ENCODE measurements at places on chromosomes 4 and X.
A peak's percentile ranks its signal among the peaks of the same experiment; 100 is the strongest.

DNA sequence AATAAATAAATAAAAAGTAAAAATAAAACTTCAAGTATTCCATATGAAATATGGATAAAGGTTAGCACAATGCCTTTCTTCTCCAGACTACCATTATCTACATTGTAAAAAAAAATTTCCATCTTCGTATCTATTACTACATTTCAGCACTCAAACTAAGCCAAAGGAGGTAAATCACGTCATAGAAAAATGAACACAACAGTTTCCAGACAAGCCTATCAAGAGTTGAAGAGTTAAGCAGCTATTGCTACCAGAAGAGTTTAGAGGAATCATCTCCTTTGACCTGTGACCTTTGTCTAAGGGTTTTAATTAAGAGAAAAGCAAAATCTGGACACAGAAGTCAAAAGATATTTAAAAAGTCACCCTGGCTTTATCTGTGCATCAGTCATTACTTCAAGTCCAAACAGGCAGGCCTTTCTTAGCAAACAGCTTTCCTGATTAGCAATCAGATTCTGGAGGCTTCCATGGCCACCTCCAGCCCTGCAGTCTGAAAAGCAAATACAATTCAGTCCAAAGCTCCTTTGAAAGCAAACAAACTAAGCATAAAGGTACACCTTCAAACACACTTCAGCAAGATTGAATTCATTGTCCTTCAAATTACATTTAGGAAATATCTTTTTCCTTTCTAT lies 82.2 kb downstream of the APBB2 start:
- no peak for DNase-seq

GRCh38 chrX:37785569-37785968 lies 5.7 kb downstream of the CYBB start:
- DNase-seq = no peak

DNA sequence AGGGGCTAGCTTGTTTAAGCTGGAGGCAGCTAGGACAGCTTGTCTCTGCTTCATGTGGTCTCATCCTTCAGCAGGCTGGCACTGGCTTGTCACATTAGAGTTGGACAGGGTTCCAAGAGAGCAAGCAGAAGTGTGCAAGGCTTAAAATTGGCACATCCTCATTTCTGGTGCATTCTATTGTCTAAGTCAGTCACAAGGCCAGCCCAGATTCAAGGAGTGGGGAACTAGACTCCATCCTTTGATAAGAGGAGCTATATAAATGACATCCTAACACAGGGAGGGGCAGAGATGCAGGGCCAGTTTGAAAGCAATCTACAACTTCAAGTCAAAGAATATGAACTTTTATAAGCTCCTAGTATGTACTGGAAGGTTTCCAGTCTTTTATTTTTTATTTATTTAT lies 313.2 kb downstream of the PTTG2 start:
- no peak for DNase-seq

GRCh38 chr4:71107726-71108125 lies 114.3 kb downstream of the DCK start:
- no peak for DNase-seq

GRCh38 chr4:154908168-154908567 lies 127.1 kb downstream of the RBM46 start:
- no peak for DNase-seq

- peak; percentile 29 for DNase-seq
These were observed 71.8 kb downstream of the SUPT20HL2 start for GRCh38 chrX:24241822-24242648.

- DNase-seq = no peak
These were observed 33.7 kb downstream of the CD38 start for GRCh38 chr4:15811703-15812337.

- peak; percentile 23 for DNase-seq
These were observed 21.2 kb downstream of the HERC3 start for GRCh38 chr4:88613417-88613875.

GRCh38 chr4:137421796-137422195 lies 110.5 kb downstream of the PCDH18 start:
- DNase-seq = no peak

- no peak for DNase-seq
These were observed 26.0 kb downstream of the AMTN start for GRCh38 chr4:70544279-70544868.

GRCh38 chr4:109665783-109666485 lies 37.3 kb downstream of the CASP6 start:
- DNase-seq = no peak

DNA sequence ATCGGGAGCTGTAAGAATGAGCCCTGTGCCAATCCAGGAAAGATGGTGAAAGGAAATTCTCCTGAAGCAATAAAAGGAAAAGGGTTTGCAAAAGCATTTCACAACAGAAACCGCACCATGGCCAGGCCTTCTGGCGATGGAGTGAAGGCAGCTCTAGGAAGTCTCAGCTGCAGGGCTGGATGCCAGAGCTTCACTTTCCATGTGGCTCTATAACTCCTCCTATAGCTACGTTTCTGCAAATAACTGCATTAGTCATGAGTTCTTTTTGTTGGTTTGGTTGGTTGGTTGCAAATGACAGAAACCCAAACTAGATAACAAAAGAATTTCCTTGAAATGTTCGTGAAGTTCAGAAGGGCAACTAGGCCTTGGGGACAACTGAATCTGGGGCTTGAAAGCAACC lies 84.6 kb downstream of the RELL1 start:
- DNase-seq = no peak

- DNase-seq = no peak
These were observed 3.9 kb downstream of the PLP1 start for GRCh38 chrX:103780336-103781061.

- no peak for DNase-seq
These were observed 5.4 kb upstream of the FGG start for GRCh38 chr4:154617820-154618317.
